ENCODE measurements at places on chromosomes 3 and 15.

DNA sequence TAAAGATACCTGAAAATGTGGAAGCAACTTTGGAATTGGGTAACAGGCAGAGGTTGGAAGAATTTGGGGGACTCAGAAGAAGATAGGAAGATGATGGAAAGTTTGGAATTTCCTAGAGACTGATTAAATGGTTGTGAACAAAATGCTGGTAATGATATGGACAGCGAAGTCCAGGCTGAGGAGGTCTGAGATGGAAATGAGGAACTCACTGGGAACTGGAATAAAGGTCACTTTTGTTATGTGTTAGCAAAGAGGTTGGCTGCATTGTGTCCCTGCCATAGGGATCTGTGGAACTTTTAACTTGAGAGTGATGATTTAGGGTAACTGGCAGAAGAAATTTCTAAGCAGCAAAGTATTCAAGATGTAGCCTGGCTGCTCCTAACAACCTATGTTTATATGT, 13.0 kb downstream of the MITF start:
- DNase-seq: no peak

DNA sequence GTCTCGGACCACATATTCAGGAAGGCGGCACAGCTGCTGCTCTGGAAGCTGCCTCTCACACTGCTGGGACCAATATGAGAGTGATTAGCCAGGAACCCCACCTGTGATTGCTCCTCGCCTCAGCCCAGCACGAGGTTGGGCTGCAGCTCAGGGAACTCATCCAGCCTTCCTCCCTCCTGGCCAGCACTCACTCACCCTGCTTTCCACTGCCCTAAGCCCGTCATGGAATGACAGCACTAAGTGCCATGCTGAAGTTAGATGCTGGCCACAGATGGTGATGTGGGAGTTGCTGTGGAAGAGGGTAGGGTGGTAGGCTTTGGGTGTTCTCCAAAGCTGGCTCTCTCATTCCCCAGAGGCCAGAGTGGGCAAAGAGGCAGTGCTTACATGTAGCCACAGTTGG, 7.3 kb downstream of the MST1R start:
- DNase-seq: no peak

GRCh38 chr15:65066635-65067316, 1.0 kb downstream of the RASL12 start:
- no peak for DNase-seq

DNA sequence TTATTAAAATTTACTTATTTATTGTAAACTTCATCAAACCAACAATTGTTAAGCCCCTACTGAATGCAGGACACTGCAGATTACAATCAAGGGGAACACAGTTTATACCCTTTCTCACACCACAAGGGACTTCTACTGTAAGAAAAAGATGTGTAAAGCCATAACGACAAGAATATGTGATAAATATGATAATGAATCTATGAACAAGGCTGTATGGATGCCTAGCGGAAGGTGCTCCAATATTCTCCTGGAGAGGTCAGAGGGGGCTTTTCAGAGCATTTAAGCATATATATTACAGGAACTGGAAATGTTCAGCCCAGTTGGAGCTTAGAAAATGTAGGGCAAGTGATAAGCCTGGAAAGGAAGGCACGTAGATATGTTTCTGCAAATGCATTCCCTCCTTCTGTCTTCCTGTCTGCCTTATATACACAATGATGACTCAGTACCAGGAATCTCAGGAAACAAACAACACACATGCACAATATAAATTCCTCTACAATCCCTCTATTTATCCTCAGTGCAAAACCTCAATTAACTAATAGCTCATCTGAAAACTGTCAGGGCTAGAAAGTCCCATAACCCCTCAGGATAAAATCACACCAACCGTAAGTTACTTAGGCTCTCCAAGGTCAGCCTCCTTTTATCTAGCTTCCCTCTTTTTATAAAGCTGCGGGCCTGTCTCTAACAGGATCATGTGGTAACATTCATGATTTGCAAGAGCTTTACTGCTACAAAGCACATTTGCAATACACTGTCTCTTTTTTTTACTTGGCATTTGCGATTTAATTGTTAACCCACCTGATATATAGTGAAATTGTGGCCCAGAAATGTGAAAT, 393.1 kb downstream of the LPP start:
- DNase-seq: no peak

- DNase-seq: no peak
Measured at GRCh38 chr3:49166752-49167556, 823 bp upstream of the CCDC71 start.

DNA sequence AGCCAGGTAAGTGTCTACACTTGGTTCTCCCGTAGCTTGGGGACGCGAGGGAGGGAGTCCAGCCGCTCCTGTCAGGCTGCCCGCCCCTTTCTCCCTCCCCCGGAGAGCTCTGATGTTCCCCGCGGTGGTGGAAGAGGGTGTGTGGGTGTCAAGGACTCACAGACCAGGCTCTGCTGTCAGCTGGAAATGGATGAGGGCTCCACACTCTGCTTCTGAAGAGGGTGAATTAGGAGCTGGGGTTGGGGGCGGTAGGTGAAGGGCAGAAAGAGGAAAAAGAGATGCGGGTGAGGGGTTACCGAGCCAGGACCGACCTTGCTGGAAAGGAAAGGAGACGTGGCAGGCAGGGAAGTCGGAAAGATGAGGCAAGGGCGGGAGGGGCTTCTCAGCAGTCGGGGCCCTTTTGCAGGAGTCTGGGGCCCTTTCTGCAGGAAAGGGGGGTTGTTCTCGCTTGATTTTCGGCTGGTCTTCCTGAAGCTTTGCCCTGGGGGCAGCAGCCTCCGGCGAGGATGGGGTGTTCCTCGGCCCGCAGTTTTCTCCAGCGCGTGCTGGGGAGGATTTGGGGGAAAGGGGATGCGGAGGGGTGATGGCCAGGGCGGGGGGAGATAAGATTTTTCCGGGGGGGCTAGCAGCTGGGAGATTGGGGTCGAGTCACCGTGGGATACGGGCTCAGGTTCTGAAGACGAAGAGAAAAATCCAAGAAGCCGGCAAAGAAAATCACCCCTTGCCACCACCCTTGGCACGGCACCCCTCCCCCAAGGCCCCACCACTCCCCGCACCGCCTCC, 602 bp upstream of the BAHD1 start:
- DNase-seq: no peak

DNA sequence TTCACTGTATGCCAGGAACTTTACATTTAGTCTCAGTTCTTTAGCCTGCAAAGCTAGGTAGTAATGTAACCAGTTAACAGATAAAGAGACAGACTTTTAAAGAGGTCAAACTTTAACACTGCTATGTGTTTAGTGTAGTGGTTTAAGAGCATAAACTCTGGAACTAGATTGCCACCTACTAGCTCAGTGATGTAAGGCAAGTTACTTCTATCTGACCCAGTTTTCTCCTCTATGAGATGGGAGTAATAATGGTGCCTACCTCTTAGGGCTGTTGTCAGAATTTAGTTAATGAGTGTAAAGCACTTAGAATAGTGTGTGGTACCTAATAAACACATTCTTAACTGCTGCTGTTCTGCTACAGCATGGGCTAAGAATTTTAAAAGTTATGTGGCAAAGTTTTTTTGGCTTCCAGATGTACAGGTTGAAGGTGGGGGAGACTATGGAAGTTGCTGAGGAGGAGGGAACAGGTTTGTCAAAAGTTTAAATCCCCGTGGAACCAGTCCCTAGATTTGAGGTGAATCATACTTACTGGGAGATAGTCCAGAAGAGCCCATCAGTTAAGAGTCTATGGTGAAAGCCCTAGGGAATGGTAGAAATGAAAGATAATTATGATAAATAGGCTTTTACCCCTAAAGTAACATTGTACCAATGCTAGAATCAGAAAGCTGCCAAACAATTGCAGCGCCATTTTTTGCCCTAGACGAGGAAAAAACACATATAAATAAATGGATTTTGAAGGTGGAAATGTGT, 13.9 kb downstream of the TSC22D2 start:
- no peak for DNase-seq

DNA sequence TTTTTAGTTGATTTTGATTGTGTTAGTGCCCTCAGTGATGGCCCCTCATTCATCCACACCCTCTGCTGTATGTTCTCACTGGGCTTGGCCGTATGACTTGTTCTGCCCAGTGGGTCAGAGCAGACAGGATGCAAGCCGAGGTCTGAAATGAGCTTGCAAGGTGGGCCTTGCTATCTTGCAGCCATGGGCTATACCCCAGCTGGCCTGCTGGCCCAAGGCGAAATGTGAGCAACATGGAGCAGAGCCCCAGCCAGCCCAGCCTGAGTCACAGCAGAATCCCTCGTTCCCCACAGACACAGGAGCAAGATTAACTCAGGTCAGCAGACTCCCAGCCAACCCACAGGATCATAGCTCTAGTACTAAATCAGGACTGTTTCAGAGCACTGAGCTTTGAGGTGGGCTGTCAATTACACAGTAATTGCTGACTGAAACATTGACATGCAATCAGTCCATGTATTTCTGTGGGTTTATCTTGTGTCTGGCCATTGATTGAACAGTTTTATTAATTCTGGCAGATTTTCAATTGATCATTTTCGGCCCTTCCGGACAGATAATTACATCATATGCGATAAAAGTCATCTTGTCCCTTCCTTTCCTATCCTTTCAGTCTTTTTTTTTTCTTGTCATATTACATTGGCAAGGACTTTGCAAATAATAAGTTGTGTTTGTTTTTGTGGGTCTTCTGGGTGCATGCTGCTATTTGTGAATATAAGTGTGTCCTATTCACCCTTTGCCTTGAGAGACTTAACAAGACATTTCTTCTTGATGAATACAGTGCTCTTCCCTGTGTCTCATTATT, 27.1 kb downstream of the KLF15 start:
- no peak for DNase-seq

GRCh38 chr3:63921741-63922482, 9.7 kb upstream of the SCAANT1 start:
- DNase-seq: no peak

DNA sequence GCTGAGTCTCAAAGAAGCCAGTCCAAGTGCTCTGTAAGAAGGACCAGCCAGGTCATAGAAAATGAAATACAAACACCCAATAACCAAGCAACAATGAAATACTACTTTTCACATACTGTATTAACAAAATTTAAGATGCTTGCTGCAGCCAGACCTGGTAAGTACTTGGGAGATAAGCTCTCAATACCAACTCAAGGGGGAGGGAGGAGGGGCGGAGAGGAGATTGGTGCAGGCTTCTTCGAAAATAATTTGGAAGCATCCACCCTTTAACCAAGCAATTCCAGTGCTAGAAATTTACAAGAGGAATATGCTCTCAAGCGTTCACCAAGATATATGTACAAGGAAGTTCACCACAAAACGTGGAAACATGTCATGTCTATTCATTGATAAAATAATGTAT, 7.6 kb upstream of the LRRC2 start:
- no peak for DNase-seq

Data from muscle of back (tissue), 13 donors.